CD4-positive, alpha-beta T cell (primary cell): ENCODE measurements at places on chromosomes 6 and 20.
A peak's percentile ranks its signal among the peaks of the same experiment; 100 is the strongest.

DNA sequence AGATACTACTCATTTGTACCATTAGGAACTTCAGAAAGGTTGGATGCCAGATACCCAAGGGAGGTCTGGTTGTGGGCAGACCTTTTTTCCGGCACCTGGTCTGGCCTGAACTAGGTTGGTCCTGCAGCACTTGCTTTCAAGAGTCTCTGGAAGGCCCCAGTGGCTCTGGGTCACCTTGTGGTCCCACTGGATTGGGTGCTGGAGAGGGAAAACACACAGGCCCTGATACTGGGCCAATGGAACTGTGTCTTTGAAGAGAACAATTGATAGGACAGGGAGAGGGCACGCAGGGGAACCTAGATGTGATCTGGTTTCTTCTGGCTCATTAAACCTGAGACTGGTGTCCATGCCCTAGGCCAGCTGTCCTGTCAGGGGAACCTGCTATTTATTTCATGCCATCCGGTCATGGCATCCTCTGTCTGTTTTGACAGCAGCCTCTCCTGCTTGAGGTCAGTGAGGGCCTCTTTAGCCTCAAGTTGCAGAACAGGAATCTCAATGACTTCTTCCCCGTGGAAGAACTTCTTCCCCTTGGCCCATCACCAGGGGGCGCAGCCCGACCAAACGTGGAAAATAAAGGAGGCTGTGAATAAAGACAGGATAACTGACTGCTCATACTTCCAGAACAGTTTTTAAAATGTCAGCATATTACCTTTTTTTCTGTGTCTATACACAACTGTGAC is 25.0 kb downstream of the TAF8 start:
- peak; percentile 22 for DNase-seq

GRCh38 chr6:8143945-8144344 is 41.6 kb upstream of the EEF1E1 start:
- DNase-seq = no peak

DNA sequence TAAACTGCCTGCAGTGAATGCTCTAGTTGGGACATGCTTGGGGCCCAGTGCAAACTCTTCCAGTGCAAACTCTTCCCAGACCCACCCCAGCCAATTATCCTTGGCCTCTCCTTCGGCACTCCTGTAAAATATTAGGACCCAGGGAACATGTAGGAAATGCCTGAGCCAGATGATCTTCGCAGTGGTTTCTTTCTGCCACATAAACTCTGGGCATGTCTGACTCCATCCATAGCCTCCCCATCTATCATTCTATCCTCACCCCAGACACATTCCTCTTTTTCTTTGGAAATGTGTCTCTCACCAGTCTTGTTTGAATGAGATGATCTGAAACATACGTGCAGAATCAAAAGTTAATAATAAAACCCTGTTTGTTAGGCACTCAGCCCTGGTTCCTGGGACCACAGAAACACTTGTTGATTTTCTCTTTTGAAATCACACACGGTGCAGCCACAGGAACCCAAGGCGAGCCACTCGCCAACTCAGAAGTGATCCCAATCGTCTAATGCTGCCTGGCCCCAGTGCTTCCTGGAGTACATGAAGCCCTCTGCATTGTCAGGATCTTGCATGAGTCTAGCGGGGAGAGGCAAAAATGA is 108.9 kb upstream of the CST7 start:
- no peak for DNase-seq

DNA sequence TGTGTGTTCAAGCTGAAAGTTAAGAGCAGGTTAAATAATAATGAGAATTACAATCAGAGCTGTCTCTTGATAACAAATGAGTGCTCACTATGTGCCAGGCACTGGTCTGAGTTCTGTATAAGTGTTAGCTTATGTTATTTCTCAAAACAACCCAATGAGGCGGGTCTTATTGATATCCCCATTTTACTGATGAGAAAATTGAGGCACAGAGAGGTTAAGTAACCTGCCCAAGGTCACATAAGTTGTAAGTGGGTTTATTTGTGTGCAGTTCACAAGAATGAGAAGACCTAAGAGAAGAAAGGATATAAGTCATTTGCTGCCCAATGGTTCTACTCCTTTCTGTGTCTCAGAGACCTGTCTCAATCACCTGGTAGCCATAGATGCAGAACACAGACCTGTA is 34.1 kb upstream of the ARMH2 start:
- no peak for DNase-seq

GRCh38 chr20:61257611-61258010 is 5.5 kb downstream of the CDH4 start:
- no peak for DNase-seq

- no peak for DNase-seq
Observed at GRCh38 chr6:55943329-55943728, 67.9 kb upstream of the BMP5 start.

GRCh38 chr6:132768051-132768517 is 10.4 kb upstream of the VNN2 start:
- DNase-seq = no peak

- DNase-seq = no peak
Observed at GRCh38 chr6:1263039-1263849, 48.7 kb upstream of the FOXQ1 start.

DNA sequence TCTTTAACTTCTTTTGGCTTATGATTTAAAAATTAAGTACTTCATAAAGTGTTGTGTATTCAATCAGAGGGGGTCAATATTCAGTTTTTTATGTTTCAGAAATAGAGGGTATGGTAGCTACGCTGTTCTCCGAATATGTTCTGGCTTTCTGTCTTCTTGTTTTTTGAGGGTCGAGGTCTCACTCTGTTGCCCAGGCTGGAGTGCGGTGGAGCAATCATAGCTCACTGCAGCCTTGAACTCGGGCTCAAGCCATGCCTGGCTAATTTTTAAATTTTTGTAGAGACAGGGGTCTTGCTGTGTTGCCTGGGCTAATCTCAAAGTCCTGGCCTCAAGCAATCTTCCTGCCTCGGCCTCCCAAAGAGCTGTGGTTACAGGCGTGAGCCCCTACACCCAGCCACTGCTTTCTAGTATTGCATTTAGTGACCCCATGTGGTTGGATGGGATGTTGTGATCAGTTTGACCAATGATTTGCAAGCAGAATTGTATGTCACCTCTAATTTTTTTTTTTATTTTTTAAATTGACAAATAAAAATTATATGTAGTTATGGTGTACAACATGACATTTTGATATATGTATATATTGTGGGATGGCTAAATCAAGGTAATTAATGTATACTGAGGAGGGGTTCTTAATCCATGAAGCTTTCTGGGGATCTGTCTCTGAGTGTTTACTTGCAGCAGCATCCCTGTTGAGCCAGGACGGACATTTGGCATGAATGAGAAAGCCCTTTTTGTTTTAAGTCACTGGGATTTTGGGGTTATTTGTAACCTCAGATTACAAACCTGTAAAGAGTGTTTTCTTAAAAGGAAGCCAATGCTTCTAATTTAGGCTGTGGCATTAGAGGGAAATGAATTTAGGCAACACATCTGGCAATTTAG is 38.5 kb upstream of the DEK start:
- DNase-seq = no peak

DNA sequence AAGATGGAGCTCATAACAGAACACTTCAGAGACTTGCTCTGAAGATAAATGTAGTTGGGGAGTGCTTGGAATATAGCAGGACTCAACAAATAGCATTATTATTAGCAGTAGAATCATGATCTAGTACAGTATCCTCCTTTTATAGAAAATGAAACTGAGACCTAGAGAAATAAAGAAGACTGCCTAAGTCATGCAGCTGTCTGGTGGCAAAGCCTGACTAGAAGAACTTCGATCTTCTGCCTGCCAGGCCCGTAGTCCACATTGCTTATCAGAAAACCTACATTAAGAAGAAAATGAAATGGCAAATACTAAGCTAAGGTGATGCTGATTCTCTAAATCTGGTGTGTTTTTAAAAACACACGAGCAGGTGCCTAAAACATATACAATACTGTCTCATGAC is 46.4 kb upstream of the DST start:
- no peak for DNase-seq

DNA sequence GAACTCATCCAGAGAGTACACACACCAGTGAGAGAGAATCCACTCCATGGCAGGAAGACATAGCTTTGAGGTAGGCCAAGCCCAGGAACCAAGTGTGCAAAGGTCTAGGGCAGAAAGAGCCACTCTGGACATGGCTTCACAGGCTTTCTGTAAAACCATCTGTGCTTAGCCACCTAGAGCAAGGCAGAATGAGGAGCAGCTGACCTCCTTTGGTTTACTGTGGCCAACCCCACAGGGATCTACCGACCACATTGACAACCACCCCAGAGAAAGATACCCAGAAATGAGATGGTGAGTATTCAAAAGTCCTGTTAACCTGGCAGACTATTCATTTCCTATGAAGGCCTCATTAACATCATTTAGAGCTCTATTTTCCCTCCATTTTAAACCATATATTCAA is 10.5 kb downstream of the ZHX3 start:
- DNase-seq = no peak

DNA sequence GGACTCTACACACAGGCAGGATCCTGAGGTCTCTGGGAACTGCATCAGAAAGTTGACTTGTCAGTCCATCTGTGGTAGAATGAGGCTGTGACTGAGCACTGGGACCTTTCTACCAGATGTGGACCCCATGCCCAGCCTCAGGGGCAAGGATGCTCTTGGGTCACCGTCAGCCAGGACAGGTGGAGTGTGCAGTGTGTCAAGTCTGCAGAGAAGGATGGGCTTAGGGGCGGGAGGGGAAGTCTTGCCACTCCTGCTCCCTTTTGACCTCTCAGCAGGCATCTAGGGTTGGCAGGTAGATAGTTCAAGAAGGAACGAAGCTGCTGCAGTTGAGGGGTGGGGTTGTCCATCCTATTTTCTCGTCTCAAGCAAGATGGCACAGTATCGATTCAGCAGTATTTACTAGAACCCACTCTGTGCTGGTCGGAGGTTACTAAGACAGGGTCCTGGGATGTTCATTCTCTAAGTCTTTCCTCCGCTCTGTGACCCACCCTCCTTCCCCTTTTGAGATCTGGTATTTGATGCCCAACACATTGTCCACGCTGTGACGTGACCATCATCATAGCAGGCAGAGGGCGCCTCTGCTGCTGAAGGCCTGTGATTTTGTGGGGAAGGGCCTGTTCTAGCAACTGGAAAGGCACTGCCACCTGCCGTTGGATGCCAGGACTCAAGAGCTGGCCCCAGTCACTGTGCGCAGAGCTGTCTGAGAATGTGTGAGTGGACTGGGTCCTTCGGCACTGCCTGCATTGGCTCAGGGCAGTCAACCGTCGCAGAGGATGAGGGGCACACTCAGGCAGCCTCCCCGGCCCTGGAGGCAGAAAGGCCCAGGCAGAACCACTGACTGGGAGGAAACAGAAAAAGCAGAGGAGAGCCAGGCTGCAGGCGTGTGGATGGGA is 23.2 kb downstream of the RBCK1 start:
- peak; percentile 25 for DNase-seq

DNA sequence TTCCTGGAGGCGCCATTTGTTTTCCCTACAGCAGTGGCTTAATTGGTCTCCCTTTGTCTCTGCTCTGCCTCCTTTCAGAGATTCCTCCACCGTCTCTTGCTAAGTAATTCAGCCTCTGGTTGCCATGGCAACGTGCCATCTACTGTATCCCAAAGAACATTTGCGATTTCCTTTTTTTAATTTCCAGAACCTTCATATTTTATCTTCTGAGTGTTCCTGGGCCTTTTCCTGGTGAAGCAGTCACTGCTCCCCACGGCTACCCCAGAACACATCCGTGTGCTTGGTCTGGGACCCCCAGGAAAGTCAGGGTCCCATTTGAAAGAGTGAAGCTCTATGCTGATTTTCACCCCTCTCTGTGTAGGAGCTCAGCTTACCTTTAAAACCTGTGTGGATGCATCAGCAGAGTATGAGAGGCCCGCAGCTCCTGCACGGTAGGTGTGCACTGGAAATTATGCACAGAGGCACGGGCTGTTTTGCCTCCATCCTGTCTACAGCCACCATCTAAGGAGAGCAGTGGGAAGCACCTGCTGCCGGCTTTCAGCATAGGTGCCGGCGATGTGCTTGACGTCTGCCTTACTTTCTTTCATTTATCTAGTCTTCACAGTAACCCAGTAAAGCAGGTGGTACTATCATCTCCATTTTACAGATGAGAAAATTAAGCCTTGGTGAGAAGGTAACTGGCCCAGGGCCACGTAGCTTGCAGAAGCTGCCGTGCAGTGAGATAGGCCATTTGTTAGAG is 122.8 kb downstream of the SYCP2 start:
- DNase-seq = no peak

GRCh38 chr6:134678436-134678889 is 271.4 kb downstream of the ALDH8A1 start:
- DNase-seq = no peak

DNA sequence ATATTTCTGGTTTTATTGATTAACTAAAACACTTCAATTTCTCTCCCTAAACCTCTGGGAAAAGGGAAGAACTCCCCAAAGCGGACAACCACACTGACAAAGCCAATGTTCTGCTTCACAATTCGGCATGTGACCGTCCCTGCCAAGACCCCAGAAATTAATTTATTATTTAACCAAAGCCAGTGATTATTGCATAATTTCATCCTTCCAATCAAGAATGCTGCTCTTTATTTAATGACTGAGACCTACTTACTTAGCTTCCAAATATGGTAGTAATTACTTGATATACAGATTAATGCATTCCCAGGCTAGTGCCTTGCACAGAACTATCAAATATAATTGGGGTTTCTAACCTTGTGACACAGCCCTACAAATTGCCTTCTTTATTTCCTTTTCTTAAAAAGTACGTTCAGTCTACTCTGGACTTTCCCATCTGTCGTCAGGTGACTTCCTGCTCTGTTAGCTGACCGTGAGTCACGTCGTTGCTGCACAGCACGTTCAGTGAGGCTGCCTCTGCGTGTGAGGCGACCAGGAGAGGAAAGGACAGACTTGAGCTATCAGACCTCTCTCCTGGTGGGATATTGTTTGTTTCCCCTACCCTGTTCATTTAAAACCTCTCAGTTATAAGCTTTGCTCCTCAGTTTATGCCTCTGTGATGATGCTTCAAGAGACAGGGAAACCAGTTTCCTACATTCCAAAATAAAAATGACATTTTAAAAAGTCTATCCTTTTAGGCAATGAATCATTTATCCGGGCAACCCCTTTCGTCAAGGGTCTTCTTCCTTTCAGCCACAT is 55.7 kb upstream of the TNFAIP3 start:
- peak; percentile 57 for DNase-seq

- no peak for DNase-seq
Observed at GRCh38 chr6:143098054-143098671, 37.5 kb downstream of the AIG1 start.

- peak; percentile 59 for DNase-seq
Observed at GRCh38 chr6:27894839-27895762, 17.1 kb downstream of the OR2B2 start.

DNA sequence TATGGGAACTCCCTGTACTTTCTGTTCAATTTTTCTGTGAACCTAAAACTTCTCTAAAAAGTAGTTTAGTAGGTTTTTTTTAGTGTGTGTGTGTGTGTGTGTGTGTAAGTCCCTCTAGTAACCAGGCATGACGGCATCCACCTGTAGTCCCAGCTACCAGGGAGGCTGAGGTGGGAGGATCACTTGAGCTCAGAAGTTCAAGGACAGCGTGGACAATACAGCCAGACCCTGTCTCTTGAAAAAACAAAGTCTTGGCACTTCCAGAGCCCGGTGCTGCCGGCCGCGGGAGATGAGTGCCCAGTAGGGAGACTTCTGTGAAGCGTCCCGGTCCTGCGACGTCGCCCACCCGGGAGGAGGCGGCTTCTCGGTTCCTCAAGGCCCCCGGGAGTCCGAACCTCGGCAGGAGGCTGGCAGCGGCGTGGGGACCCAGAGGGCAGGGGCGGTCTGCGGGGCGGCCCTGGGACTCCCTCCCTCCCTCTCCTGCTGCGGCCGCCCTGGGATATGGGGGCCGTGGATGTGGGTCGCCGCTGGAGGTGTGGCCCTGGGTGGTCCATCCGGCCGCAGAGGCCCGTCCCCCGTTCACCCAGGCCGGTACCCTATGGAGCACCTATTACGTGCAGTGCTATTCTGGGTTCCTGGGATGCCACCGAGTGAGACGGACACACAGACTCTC is 78.0 kb upstream of the SIRPG start:
- DNase-seq = no peak

GRCh38 chr6:45420083-45420908 is 42.6 kb upstream of the SUPT3H start:
- DNase-seq = peak; percentile 36
